ENCODE measurements at places on chromosomes 1 and 21.

DNA sequence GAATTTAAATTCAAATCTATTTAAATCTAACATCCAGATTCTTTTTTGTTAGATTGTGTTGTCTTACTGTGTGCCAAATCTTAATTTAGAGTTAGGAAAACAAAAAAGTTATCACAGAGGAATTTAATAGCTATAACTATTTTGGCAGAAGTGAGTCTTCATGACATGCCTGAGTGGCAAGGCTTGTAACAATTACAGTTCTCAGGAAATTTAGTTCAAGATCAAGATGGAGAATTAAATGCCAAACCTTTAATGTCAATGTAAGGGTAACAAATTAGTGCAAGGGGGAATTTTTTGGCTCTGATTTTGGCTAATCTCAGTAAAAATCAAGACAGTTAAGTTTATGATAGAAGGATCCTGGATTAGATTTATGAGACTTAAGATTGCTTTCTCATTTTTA is 58.4 kb downstream of the GDAP2 start:
- no peak for DNase-seq

GRCh38 chr1:203544978-203545816 is 51.2 kb downstream of the OPTC start:
- no peak for DNase-seq

DNA sequence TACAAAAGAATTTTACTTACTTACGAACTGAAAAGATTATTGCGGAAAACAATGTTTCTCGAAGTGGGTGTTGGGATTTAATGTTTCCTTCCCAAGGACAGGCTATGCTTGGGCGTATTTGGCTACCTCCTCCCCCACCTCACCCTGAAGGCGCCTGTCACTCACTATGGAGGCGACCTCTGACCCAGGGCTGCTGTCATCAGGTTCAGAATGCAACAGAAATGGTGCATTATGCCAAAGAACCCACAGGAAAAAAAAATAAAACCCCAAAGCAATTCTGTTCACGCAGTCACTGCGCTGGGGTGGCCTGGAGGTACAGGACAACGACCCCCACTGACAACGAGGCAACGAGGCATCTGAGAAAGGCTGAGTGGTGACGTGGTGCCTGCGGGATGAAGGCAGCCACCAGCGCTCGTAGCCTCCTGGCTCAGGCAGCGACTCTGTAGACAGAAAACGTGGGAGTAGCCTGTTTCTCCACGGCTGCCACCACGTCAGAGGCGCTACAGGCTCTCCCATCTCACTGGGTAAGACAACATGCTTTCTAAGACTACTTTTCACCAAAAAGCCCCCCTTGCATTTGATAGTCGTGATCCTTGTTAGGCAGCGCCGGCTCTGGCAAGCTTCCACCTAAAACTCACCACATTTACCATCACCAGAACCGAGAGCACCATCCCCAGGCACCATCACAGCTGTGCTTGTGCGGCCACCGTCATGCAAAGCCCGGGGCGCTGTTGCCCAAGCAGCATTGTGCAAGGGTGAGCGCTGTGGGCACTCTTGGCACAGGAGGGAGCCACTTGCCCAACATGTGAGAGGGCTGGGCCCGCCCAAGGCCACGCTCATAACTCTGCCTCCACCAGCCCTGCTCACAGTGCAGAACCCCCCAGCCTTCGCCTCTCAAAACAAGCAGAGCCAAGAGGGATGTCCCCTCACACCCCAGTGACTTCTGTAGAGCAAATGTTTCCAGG is 14.3 kb downstream of the NADK start:
- DNase-seq: no peak

- no peak for DNase-seq
Measured at GRCh38 chr1:100077531-100077930, 55.2 kb downstream of the SASS6 start.

DNA sequence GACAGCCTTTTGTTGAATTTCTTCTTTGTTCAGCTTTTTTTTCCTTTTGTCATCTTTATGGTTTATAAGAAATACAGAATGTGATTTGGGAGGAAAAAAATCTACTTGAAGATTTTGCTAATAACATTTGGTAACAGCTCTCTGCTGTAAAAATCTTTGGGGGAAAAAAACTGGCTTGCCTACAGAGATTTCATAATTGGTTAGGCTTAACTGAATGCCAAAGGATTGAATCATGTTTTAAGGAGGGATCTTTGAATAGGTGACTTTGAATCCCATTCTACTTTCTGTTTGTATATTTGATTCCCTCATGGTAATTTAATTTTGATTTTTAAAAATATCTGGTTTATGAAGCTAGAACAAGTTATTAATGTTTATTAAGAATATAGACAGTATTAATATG is 3.2 kb downstream of the BTF3L4 start:
- DNase-seq: no peak

DNA sequence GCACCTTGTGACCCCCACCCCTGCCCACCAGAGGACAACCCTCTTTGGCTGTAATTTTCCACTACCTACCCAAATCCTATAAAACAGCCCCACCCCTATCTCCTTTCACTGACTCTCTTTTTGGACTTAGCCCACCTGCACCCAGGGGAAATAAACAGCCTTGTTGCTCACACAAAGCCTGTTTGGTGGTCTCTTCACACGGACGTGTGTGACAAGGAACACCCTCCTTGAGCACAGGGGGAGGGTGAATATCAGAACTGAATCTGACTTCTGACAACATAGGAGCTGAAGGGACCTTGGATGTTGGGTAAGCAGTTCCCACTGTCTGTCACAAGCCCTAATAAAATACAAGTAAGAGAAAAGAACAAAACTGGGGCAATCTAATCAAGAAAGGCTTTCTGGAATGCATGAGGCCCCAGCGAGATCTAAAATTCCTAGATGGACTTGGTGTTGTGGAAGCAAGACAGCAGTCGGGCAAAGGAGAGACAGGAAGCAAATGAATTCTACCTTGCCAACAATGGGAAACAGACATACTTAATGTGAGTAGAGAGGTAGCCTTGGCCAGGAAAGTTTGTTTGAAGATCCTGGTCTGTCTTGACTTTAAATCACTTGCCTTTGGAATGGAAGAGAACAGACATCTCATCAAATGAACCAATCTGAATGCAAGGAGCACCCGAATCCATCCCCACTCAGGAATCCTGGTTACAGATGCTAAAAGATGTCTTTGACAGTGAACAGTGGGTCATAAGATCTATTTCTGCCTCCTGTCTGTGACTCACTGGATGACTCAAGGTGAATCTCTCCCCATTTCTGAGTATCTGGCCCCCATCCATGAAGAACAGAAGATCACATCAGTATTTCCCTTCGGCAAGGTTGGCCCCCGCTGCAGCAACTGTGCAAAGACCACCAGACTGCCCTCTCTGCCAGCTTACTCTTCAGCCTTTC is 53.3 kb downstream of the OLFML3 start:
- DNase-seq: no peak

DNA sequence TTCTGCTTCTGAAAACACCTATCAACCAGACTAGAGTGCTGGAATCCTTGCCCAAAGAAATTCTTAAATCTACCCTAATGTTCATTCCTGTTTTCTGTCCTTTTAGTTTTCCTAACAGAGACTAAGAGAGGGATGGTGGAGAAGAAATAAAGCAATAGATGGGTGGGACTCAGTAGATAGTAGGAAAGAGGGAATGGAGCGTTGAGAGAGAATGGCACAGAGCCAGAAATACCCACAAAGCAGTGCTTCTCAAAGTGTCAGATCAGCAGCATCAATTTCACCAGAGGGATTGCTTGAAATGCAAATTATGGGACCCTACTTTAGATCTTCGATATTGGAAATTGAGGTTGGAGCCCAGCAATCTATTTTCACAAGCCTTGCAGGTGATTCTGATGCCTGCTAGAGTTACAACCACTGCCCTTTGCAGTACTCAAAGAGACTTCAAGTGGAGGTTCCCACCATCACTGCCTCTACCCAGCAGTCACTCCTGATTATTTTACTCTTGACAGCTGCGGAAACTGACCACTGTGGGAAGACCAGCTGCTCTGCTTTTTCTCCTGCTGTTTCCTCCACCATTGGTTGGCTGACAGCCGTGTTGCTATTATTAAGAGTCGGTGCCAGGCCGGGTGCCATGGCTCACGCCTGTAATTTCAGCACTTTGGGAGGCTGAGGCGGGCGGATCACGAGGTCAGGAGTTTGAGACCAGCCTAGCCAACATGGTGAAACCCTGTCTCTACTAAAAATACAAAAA is 11.4 kb upstream of the PRPF3 start:
- DNase-seq: no peak

- no peak for DNase-seq
Measured at GRCh38 chr1:160645386-160646130, 1.3 kb downstream of the SLAMF1 start.

DNA sequence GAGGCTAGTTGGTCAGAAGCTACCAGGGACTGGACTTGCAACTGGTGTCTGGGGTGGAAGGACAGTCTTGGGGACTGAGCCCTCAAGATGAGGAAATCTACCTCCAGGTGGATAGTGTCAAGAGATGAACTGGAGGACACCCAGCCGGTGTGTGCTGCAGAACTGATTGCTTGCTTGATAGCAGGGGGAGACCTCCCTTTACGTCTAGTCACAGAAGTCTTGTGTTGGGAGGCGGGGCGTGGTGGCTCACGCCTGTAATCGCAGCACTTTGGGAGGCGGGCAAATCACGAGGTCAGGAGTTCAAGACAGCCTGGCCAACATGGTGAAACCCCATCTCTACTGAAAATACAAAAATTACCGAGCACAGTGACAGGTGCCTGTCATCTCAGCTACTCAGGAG is 4.9 kb downstream of the RCC2 start:
- DNase-seq: no peak

- DNase-seq: no peak
Measured at GRCh38 chr1:228765168-228765946, 30.1 kb downstream of the RHOU start.

GRCh38 chr1:22449636-22450035 is 2.0 kb upstream of the ZBTB40 start:
- no peak for DNase-seq

- no peak for DNase-seq
Measured at GRCh38 chr1:247496581-247497285, 38.8 kb upstream of the OR2B11 start.

DNA sequence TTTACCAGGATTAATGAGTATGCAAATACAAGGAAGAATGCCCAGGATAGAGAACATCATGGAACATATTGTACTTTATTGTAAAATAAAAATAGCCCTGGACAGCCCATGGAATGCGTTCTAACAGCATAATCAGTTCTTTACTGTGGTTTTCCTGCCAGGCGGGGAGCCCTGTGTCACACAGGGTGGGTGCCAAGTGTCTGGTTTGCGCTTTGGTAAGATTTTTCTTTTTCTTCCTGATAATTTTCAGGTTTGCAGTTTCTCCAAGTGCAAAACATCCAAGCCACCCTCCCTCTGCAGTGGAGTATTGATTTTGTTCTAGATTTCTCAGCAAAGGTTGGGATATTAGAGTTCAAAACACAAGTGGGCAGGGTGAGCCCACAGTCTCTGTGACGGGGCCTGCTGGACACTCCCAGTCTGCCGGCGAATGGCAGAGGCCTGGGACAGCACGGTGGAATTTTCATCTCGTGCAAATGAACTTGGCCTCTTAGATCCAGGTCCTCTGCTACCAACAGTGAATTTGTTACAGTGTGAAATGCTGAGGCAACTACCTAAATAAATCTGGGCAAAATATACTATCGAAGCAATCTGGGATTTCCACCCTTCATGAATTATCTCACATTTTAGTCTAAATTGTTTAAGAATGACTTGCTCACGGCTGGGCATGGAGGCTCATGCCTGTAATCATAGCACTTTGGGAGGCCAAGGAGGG is 15.6 kb upstream of the KCNJ15 start:
- no peak for DNase-seq

GRCh38 chr1:236394879-236395229 is 768 bp downstream of the EDARADD start:
- DNase-seq: no peak

- DNase-seq: no peak
Measured at GRCh38 chr1:42317308-42317707, 17.7 kb downstream of the FOXJ3 start.

GRCh38 chr1:222761083-222761482 is 24.1 kb downstream of the FAM177B start:
- no peak for DNase-seq

DNA sequence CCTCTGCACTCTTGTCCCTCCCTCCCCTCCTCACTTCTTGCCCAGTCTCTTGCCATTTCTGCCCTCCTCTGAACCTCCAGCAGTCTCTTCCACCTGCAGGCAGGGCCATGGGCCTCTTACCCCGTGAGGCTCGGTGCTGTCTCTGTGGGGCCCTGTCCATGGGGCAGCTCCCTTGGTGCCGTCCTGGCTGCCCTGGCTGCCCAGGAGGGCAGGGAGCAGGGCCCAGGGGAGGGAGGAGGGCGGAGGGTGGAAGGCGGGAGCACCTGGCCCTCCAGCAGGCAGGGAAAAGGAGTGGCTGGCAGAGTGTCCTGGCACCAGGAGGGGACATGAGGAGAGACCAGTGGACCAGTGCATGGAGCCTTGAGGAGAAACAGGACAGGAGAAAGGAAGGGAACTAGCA is at the start of gene RORC:
Gene RORC, minus strand, starts transcription at position 198 of the 400 bp plus-strand sequence. Its CDS starts 38 bp downstream, at position 160.
- no peak for DNase-seq

DNA sequence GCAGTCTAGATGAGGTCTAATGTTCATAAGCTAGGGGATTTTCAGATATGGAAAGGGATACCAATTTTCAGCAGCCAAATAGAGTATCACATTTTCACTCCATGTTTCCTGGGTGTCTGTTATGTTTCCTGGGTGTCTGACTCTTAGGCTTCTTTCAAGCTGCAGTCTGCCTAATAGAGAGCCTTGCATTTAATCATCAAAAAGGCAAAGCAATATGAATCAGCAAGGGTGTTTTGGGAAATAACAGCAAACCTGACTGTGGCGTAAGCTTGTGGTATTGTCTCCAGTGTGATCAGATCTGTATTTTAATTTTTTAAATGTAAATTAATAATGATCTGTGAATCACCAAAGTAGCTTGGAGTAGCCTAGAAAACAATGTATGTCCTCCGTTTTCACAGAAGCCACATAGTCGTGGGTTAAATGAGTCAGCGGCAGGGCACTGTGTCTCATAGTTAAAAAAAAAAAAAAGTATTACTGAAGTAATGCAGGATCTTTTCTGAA is 10.4 kb downstream of the LGALS8 start:
- DNase-seq: peak; percentile 1

DNA sequence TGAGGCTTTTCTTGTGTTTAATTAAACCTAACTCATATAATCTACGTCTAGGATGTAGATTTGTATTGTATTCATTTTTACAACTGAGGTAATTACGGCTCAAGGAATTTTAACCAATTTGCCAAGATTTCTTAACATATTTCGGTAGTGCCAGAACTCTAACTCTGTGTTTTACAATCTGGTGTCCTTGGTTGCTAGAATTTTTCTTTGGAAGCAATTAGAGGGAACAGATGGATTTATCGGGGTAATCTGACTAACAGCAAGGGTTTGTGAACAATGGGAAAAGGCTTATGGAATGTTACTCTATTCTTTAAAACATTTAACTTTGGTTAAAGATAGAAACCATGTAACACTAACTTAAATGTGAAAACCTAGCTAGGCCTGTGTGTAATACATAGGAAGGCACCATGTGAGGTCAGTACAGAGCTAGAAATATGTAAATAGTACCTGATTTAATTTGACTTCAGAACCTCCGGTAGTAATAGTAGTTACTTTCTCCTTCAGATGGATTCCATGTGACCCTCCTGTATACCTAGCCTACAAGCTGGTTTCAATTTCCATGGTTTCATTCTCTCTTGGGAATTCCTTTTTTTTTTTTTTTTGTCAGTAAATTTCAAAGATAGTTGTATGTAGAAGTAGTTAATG is 1.2 kb downstream of the MTF2 start:
- no peak for DNase-seq

GRCh38 chr1:174190691-174191199 is 31.4 kb downstream of the RABGAP1L start:
- no peak for DNase-seq

- DNase-seq: no peak
Measured at GRCh38 chr1:206674745-206675175, 9.9 kb upstream of the MAPKAPK2 start.

- no peak for DNase-seq
Measured at GRCh38 chr1:43565600-43566360, 35.1 kb downstream of the PTPRF start.

Data from activated CD8-positive, alpha-beta memory T cell treated with anti-CD3 and anti-CD28 coated beads for 4 hours (primary cell).